ENCODE measurements at places on chromosomes 13 and 19.

DNA sequence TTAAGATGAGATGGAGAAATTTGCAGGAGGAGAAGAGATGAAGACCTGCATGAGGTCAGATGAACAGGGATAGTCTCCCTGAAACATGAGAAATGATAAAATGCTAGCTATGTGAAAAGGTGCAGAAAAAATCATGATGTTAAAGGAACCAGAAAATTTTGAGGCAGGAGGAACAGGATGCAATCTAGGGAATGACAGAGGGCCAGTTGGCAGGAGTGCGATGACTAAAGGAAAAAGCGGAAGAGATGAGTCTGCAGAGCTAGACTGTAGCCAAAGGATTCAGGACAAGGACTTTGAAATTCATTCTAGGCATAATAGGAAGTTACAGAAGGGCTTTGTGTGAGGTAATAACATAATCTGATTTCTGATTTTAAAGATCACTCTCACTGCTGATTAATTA, 77.9 kb downstream of the TRPC4 start:
- DNase-seq = no peak

- no peak for DNase-seq
These were observed 1.6 kb downstream of the RNASEH2B start for GRCh38 chr13:50911081-50911631.

DNA sequence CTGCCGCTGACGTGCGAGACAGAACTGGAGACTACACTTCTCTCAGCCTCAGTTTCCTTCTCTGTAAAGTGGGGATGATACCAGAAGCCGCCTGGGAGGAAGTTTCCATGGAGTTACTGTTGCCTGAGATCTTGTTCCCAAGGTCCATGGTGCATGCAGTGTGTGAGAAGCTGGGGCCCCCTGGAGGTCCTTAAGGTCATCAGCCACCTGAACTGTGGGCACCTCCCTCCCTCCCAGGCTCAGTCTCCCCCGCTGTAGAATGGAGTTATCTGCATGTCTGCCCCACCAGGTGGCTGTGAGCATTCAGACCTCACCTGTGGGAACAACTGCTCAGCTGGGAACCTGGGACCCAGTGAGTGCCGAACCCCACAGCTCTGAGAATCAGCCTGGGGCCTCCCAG, 2.7 kb downstream of the CRX start:
- DNase-seq = no peak

GRCh38 chr13:31898378-31899071, 133.0 kb upstream of the FRY start:
- no peak for DNase-seq

GRCh38 chr13:109611912-109612691, 174.3 kb downstream of the IRS2 start:
- no peak for DNase-seq

DNA sequence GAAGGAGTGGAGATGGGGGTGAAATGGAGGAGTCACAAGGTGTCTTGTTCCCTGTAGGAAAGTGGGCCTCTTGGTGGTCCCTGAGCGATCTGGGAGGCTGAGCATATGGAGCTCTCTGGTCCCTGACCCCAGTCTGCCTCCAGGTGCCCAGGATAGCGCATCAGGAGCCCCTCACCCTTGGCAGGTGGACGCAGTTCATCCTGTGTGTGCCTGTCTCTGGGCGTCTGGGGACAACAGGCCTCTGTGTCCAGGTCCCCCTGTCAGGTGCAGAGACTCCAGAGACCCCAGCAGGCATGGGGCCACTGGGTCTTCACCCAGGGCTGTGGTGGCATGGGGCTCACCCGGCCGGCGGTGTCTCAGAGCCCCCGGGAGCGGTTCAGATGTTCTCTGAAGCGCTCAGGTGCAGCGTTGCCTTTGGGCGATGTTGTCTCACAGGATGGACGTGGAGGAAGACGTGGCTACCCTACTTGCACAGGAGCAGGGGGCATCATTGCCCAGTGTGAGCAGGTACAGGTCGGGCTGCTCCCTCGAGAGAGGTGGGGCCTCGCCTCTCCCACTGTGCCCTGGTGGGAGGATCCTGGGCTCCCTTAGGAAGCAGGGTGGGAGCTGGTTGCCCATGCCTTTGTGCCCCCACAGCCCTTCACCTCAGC, 58.1 kb upstream of the TPM4 start:
- DNase-seq = no peak

DNA sequence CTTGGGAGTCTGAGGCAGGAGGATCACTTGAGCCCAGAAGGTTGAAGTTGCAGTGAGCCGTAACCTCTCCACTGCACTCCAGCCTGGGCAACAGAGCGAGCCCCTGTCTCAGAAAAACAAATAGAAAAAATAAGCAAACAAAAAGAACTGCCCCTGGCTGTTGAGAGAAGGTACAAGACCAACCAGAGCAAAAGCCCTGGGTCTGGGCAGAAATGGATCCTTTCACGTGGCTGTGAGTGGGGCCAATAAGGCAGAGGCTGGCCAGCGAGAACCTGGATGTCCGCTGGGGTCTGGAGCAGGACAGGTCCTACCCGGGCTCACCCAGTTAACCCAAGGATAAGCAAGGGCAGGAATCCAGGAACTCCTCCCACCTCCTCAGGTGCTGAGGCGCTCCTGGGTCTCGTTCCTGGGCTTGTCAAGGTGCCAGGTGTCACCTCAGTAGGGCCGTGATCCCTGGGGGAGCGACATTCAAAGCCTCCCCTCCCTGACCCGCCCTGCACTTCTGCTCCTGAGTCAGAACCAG, 4.7 kb upstream of the SLC5A5 start:
- no peak for DNase-seq

DNA sequence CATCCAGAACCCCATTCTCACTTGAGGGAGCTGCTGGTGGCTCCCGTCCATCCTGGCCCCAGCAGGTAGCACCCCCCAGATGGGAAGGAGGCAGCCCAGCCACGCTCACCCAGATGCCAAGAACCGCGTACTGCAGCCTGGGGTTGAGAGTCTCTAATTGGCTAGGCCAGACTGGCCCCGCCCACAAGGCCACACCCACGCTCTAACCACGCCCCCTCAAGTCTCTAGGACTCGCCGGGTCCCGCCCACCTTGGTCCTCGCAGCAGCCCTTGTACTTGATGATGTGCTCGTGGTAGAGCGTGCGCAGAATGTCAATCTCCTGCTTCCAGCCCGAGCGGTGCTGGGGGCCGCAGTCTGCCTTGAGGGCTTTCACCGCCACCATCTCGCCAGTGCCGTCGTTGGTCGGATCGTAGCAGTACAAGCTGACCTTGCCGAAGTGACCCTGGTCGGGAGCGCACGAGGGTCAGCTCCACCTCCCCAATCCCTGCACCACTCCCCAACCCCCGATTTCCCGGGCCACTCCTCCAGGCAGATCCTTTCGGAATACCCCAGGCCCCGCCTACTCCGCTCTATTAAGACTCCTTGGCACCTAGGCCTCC, 14.5 kb upstream of the ICAM3 start:
- DNase-seq = no peak

GRCh38 chr19:48303866-48304265, 21.5 kb upstream of the EMP3 start:
- no peak for DNase-seq

GRCh38 chr13:99972190-99972731, 694 bp upstream of the ZIC5 start:
- DNase-seq = no peak

Measured in brain pericyte (primary cell).